ENCODE measurements at places on chromosomes 1 and 21.

DNA sequence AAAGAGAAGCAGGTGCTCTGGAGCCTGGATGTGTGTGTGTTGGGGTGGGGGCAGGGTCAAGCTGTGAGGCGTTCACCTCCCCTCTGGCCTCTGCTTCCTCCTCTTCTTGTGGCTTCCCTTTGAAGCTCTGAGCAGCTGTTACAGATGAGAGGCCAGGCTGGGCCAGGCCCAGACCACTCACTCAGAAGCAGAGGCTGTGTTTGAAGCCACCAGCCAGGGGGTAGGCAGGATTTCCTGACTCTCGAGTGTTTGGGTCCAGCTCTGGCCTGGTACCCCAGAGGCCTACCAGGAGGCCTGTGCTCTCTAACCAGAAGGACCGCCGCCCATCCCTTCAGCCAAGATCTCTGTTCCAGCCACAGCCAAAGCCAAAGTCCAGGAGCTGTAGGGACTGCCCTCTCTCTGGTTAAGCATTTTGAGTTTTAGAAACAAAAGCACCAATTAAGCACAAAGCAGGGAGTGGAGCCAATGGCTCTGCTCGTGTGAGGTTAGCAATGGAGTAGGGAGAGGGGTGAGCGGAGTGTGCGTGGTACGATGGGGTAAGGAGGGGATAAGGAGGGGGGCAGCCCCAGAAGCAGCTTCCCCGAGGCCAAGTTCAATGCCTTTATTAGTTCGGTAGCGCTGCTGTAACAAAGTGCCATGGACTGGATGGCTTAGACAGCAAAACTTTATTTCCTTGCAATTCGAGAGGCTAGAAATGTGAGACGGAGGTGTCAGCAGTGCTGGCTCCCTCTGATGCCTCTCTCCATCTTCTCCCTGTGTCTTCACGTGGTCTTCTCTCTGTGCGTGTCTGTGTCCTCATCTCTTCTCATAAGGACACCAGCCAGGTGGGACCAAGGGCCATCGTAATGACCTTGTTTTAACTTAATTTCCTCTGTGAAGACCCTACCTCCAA, 20.5 kb downstream of the RCSD1 start:
- DNase-seq = peak; percentile 51

DNA sequence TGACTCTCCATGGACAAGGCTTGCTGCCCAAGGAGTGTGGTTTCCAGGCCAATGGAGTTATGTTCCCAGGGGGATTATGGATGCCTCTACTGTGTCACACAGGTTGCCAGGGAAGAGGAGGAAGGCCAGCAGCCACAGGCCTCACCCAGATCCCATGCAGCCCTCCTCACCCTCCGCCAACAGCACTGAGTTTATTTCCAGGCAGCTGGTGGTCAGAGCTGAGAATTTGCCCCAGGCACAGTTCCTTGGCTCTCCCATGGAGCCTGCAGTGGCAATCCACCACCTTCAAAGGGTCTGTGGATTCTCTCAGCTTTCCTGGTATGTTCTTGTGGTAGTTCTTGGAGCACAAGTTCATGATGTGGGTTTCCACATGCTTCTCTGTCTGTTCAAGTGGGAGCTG, 79.2 kb downstream of the NTNG1 start:
- no peak for DNase-seq

GRCh38 chr1:22562584-22563583, at the start of gene EPHA8:
Gene EPHA8 (plus strand): TSS chr1:22563489. CDS start chr1:22563636, 147 bp downstream.
- no peak for DNase-seq

DNA sequence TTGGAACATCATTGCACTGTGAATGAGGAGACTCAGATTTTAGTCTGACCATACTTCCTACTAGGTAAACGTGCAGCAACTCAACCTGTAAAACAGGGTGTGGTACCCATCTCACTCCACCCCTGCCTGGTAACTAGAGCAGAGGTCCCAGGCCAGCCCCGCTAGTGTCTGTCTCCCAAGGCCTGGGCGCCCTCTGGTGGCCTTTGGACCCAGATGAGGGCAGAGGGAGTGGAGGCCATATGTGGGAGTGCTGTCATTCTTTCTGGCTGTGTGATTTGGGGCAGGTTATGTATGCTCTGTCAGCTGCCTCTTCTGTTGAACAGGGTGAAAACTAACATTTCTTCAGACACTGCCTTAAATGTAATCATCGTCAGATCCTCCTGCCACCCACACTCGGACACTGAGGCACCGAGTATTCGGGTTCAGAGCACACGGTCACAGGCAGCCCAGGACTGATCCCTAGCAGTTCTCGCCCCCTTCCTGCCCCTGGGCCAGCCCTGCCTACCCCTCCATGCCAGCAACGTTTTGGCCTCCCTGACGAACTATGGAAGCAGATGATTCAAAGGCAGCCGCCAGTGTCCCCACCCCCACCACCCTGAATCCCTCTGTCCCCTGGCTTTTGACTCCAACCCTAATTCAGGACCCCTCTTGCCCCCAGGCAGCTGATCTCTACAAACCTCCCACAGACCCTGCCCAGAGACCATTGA, 76.0 kb downstream of the CD247 start:
- peak; percentile 89 for DNase-seq

- peak; percentile 25 for DNase-seq
Measured at GRCh38 chr1:67134695-67135094, at the start of gene C1orf141. Gene C1orf141 (minus strand): TSS chr1:67134970. CDS start chr1:67127240, 7,730 bp downstream.

DNA sequence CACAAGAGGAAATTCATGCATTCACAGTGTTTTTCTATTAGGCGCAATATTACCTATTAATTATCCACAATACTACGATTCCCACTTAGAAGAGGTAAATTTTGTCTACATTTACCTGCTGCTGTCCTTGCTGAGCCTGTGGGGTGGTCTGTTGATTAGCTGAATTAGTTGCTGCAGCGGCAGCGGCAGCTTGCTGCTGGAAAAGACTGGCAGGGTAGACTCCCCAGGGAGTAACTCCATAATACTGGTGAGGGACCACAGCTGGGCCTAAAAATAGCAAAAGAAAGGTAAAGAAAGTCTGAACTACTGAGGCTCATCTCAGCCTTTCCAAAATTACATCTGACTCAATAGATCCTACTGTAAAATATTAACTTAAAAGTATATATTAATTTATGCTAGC, 66.0 kb upstream of the SDC3 start:
- DNase-seq = no peak

GRCh38 chr1:207088161-207088560, 499 bp upstream of the C4BPB start:
- DNase-seq = no peak

GRCh38 chr1:57019236-57019839, 53.5 kb upstream of the C8B start:
- no peak for DNase-seq

DNA sequence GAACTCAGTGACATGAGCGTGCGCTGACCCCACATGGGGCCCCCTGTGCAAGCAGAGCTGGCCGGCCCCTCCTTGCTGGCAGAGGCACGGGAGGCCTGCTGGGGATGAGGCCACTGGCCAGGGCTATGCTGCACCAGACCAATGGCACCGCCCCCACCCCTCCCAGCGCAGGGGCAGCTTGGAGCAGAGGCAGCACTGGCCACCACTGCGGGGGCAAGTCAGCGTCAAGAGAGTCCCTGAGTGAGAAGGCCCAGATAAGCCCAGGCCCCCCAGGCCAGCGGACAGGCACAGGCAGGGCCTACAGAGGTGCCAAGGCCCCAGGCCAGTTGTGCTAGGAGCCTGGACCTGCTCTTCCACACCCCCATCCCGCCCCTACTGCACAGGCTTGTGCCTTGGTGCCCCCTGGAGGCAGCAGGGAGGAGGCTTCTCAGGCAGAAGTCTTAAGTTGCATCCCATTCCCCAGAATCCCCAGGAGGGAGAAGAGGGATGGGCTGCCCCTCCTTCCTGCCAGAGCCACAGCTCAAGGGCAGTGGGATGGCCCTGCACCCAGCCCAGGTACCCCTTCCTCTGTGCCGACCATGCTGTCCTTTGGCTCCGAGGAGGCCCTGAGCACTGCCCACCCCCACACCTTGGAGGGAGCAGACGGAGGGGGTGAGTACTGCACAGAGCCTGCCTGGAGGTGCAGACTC, 35.8 kb downstream of the EPHX1 start:
- peak; percentile 57 for DNase-seq

DNA sequence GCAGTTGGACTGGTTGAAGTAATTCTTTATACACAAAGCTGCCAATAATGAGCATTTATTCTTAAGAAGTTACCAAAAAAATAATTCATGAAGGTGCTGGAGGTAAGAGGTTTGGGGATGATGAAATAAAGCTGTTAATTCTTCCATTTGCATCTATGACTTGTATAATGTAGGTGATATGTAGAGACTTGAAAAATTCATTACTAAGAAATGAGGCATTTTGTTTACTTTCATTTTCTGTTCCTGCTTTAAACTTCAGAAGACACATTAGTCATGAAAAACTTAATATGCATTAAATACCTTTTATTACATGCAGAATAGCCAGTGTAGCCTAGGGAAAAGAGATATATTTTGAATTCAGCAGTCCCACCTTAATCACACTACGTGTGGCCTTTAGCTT, 214.2 kb downstream of the SLC44A5 start:
- DNase-seq = no peak

DNA sequence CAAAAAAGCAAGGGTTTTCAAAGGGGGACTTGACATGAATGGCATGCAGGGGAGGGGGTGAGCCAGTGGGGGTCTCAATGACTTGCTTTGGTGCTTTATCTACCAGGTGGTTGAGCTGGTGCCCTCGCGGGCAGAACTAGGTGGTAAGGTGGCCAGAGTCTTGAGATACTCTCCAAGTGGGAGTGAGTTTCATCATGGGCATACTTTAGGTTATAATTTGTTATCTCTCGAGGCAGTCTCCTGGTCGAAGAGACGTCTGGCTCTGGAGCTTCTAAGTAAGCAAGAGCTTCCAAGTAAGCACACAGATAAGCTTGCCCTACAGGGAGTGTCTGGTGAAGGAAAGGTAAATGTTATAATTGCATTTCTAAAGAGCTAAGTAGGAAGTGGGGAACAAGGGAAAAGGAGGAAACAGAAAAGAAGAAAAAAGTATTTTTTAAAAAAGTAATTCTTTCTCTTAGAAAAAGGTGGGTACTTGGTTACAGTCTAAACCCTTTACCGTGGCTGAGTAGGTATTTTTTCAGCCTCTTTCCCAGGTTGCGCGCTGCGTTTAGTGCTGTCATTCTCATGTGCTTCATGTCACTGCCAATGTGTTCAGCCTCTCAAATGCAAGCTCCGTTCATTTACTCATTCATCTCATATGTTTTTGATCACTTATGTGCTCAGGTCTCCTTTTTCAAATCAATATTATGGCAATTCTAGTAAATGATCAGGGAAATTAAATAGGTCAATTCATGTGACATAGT, 31.6 kb upstream of the DNAJC6 start:
- no peak for DNase-seq

GRCh38 chr1:212161231-212161781, 123.9 kb upstream of the PPP2R5A start:
- DNase-seq = no peak

- DNase-seq = no peak
Measured at GRCh38 chr1:246760422-246761347, 36.5 kb downstream of the SCCPDH start.

All from GM13976 (cell line).